ENCODE measurements at places on chromosomes 3 and 15.

DNA sequence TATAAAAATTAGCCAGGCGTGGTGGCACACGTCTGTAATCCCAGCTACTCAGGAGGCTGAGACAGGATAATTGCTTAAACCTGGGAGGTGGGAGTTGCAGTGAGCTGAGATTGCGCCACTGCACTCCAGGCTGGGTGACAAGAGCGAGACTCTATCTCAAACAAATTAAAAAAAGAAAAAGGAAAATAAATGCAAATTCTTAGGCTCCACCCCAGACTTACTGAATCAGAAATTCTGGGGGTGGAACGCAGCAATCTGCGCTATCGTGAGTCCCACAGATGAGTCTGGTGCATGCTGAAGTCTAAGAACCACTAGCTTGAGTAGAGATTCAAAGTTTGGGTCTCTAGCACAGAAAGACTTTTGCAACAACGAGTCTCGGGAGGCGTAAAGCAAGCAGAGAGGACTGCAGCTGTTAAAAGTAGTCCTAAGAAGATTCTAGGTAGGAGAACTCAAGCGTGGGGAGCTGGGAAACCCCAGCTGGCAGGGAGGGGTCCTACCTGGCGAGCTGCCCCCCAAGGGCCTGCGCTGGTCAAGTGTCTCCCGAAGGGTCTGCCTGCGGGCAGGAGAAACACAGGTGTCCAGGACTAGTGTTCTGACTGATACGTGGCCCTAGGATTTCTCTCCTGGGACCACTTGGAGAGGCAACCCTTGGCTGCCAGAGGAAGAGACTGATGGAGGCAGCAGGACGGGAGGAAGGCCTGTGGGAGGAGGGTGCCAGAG lies 21.9 kb downstream of the CEP19 start:
- no peak for DNase-seq

GRCh38 chr15:37094915-37095711 lies 5.2 kb downstream of the MEIS2 start:
- no peak for DNase-seq

GRCh38 chr3:64163755-64164148 lies 61.5 kb downstream of the PRICKLE2 start:
- no peak for DNase-seq

- DNase-seq, result no peak
Observed at GRCh38 chr3:66478960-66479359, 21.9 kb downstream of the LRIG1 start.

DNA sequence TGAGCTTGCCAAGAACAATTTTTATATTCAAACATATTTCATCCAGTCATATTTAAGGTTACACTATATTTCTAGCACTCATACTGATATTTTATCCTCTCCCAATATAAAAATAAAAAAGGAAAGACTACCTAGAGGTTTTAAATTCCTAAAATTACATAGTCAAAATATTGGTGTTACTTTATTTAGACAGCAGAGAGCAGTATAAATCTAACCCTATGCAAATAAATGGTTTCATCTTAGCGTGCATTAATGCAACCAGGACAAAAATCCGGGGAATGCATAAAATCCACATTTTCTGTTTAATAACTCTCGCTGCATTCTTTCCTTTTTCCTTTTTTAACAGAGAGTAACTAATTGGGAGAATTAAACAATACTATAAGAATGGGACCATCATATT lies 1447.4 kb upstream of the ALCAM start:
- DNase-seq, result no peak

DNA sequence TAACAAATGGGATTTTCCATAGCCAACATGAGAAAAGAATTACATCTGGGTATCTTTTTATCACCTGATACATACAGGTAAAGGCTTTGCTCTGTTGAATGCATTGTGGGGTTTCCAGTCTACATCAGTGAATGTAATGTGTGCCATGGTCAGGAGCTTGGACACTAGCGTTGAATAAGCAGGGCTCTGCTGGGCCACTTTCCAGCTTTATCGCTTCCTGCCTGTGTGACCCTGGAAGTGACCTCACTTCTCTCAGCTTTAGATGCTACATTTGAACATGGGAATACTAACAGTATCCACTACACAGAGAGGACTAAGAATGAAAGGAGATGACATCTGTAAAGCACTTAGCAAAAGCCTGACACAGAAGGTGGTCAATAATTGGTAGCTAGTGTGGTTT lies 40.1 kb downstream of the TTC23 start:
- no peak for DNase-seq

- DNase-seq, result no peak
Observed at GRCh38 chr15:38149315-38149714, 103.3 kb upstream of the SPRED1 start.

DNA sequence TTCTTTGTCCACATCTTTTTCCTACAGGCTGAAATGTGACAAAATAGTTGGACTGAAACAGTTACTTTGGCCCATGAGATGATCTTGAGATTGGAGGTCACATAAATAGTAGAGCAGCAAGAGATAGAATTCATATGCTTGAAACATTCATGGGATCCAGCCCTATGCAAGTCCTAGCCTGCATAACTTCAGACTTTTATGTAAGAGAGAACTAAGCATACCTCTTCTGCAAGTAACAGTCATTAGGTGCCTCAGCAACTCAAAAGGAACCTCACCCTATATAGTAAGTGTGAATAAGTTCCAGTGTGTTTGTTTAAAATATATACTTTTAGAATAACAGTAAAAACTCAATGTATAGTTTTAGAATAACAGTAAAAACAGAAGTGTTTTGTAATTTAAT lies 138.0 kb upstream of the P2RY1 start:
- no peak for DNase-seq

GRCh38 chr3:11363715-11364114 lies 91.5 kb downstream of the ATG7 start:
- no peak for DNase-seq

GRCh38 chr3:104412608-104413580 lies 953.8 kb upstream of the ALCAM start:
- no peak for DNase-seq

GRCh38 chr3:126473292-126474168 lies 2.2 kb downstream of the ZXDC start:
- no peak for DNase-seq

Data from central memory CD8-positive, alpha-beta T cell (primary cell).